ENCODE measurements at places on chromosomes 16 and 17. TPM values are rescaled to one million over a fixed set of nuclear protein-coding genes. Genes with fewer than 3 reads are reported as not detected.

SLC16A11 gene
- total RNA-seq, result 1.2 TPM

FXR2 gene
- 42.7 TPM for total RNA-seq

ZFP3 gene
- 4.9 TPM for total RNA-seq

TPSB2 gene
- total RNA-seq, result not detected

PPP1R1B gene
- total RNA-seq, result not detected

SNX20 gene
- total RNA-seq, result 26.2 TPM

HOXB2 gene
- total RNA-seq, result 30.0 TPM

HSD17B1 gene
- total RNA-seq, result 0.71 TPM

SLC16A5 gene
- 4.6 TPM for total RNA-seq

GRCh38 chr17:233473-233941 is 52.1 kb upstream of the DOC2B start:
- no peaks in the 10 kb centered on the region for H3K27me3 ChIP-seq
- DNase-seq, result no peak
- H3K4me3 ChIP-seq, result peak overlapping the region; percentile 45
- no peaks in the 10 kb centered on the region for H3K4me1 ChIP-seq

- H3K27ac ChIP-seq, result peak overlapping the region; percentile 74
- peak; percentile 48 for DNase-seq
- H3K4me3 ChIP-seq, result peak overlapping the region; percentile 62
- H3K36me3 ChIP-seq, result no peaks in the 10 kb centered on the region
These were observed 2.8 kb downstream of the MYCBPAP start for GRCh38 chr17:50511058-50511457.

DNA sequence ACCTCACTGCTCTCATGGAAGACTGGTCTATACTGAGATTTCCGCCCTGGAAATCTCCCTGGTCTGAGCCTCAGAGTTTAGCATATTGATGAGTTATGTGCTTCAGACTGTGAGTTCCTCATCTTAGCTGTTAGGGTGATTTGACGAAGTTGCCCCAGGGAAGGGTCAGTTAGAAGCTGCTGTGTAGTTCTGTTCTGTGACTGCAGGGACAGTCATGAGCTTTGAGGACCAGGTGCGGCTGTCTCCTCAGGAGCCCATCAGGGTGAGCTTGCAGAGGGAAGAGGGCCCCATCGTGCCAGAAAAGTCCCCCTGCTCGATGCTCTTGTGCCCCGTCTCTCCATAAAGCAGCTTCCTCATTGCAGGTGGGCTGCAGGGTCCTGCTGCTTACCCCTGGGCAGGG is 28.3 kb upstream of the IL17C start:
- peaks cover 21% of the 10 kb centered on the region for H3K36me3 ChIP-seq
- no peak overlapping the region for H3K4me3 ChIP-seq
- H3K27me3 ChIP-seq, result no peaks in the 10 kb centered on the region
- no peak for DNase-seq
- no peak overlapping the region for H3K27ac ChIP-seq
- H3K4me1 ChIP-seq, result peaks cover 5% of the 10 kb centered on the region

DNA sequence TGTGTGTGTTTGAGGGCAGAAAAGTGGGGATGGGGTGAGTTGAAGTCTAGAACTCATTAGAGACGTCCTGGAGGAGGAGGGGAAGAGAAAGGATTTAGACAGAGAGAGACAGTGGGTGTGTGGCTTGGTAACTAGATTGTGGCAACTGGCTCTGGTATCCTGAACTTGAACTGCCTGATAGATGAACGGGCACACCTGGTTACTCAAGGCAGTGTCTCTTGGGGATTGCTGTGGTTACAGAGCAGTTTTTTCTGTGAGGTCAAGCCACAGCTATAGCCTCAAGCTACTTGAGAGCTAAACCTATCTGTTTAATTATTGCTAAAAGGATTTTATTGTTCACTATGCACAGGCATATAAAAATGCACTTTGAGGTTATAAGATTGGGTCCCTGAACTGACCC is 29.8 kb upstream of the MYH2 start:
- H3K4me3 ChIP-seq, result no peak overlapping the region
- peaks cover 30% of the 10 kb centered on the region for H3K27me3 ChIP-seq
- DNase-seq, result no peak
- H3K4me1 ChIP-seq, result no peaks in the 10 kb centered on the region

GRCh38 chr16:11342021-11342855 is 3.0 kb upstream of the RMI2 start:
- no peaks in the 10 kb centered on the region for H3K27me3 ChIP-seq
- peaks cover 13% of the 10 kb centered on the region for H3K4me1 ChIP-seq
- H3K36me3 ChIP-seq, result no peaks in the 10 kb centered on the region
- peak overlapping the region; percentile 16 for H3K4me3 ChIP-seq
- DNase-seq, result no peak
- no peak overlapping the region for H3K27ac ChIP-seq

GRCh38 chr16:57723170-57723569 is 12.4 kb upstream of the KATNB1 start:
- H3K36me3 ChIP-seq, result no peaks in the 10 kb centered on the region
- H3K4me3 ChIP-seq, result no peak overlapping the region

GRCh38 chr17:19380481-19381301 is 2.4 kb downstream of the MAPK7 start:
- H3K27me3 ChIP-seq, result no peaks in the 10 kb centered on the region
- H3K36me3 ChIP-seq, result no peaks in the 10 kb centered on the region
- no peak overlapping the region for H3K27ac ChIP-seq

DNA sequence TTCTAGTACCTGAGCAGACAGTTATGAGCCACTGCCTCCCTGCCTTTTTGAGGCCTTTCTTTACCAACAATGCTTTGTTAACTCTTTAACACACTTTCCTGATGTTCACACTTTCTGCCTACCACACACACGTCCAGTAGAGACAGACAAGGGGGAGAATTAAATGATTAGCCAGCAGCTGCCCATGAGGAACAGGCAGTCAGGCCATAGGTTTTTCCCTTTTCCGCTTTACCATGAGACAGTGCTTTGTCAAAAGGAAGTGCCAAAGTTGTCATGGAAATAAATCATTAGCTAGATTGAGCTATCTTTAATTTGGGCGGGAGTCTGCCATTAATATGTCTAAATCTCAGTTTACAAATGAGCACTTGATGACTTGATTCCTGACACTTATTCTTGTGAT is 102.1 kb downstream of the PITPNC1 start:
- no peaks in the 10 kb centered on the region for H3K36me3 ChIP-seq
- peak overlapping the region; percentile 85 for H3K27ac ChIP-seq
- no peaks in the 10 kb centered on the region for H3K27me3 ChIP-seq
- H3K4me1 ChIP-seq, result peaks cover 47% of the 10 kb centered on the region
- no peak for DNase-seq
- peak overlapping the region; percentile 88 for H3K4me3 ChIP-seq

DNA sequence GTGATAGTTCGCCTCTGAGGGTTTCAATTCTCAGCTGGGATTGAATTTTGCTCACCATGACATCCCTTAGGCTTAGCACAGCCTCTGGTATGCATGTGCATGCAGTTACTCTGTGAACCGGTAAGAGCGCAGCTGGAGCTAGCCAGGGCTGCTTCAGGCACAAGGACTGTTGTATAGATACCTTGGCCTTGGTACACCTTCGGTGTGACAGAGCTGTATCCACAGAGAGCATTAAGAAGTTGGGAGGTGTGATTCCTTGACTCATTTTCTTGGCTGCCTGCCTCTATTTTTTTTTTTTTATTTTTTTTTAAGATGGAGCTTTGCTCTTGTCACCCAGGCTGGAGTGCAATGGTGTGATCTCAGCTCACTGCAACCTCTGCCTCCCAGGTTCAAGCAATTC is 2.2 kb upstream of the NUTF2 start:
- no peaks in the 10 kb centered on the region for H3K36me3 ChIP-seq
- DNase-seq, result no peak
- no peak overlapping the region for H3K27ac ChIP-seq
- no peaks in the 10 kb centered on the region for H3K27me3 ChIP-seq
- H3K4me1 ChIP-seq, result peaks cover 30% of the 10 kb centered on the region

DNA sequence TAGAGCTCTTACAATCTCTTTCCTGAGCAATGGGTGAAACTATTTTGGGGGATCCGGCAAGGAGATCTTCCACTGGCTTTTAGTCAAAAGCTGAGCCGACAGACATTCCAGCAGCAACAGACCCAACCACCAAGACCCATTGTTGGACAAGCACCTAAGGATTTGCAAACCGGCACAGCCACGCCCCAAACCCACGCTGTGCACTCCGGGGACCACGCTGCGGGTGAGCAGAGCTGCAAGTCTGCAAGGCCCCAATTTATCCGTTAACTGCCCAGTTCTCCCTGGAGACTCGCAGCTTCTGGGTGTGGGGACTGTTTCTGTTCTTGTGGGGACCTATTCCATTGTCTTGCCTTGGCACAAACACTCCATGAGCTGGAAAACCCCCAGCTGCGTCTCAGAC is 45.9 kb downstream of the C16orf95 start:
- H3K36me3 ChIP-seq, result no peaks in the 10 kb centered on the region
- H3K4me1 ChIP-seq, result peaks cover 9% of the 10 kb centered on the region
- no peak overlapping the region for H3K4me3 ChIP-seq
- DNase-seq, result no peak
- no peak overlapping the region for H3K27ac ChIP-seq

DNA sequence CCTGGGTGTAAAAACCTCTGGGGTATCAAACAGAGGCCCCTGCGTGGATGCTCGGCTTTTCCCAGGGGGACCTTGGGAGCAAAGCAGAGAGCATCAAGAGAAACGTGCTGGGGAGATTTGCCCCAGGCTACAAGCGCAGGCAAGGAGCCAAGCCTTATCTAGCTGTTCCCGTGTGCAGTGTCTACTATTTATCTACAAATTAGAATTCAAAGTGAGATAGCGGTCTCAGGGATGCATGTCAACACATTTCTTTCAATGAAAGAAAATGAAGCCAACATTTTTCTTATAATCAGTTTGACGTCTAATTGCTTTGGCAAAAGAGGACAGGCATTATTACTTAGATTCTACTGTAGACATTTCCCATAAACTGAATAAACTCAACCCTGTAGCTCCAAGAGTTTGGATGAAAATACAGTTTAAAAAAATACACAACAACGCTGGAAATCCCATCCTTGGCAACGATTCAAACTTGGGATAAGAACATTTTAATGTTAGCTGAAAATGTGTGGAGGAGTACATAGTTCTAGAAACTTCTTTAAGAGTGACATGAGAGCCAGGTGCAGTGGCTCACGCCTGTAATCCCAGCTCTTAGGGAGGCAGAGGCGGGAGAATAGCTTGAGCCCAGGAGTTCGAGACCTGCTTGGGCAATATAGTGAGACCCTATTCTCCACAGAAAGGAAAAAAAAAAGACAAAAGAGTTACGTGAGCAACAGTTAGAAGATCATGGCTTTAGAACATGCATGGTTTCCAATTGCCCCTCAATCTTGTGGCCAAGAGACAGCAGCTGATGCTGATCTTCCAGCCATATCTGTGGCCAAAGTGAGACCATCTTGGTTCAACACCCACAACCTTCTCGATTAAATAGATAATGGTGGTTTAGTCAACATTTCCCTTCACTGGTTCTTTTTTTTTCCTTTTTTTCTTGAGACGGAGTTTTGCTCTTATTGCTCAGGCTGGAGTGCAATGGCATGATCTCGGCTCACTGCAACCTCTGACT is 7.2 kb downstream of the SPNS3 start:
- no peaks in the 10 kb centered on the region for H3K36me3 ChIP-seq
- H3K4me1 ChIP-seq, result peaks cover 24% of the 10 kb centered on the region
- no peak overlapping the region for H3K27ac ChIP-seq
- H3K4me3 ChIP-seq, result no peak overlapping the region

DNA sequence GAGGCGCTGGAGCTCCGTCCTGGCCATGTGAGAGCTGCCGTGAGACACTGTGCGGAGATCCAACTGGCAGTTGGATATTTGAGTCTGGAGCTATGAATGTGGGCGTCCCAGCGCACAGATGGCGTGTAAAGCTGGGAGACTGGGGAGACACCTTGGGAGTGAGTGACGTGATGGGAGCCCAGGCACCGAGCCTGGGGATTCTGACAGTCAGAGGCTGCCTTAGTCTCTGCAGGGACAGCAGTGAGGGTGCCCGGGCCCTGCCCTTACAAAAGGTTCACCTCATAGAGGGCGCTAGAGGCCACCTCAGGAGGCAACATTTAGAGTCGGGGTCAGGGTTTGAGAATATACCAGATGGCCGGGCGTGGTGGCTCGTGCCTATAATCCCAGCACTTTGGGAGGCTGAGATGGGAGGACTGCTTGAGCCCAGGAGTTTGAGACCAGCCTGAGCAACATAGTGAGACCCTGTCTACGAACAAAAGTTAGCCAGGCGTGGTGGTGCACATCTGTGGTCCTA is 194.1 kb upstream of the GSE1 start:
- H3K27ac ChIP-seq, result no peak overlapping the region
- no peak overlapping the region for H3K4me3 ChIP-seq
- H3K36me3 ChIP-seq, result no peaks in the 10 kb centered on the region
- H3K27me3 ChIP-seq, result peaks cover 3% of the 10 kb centered on the region

- peak overlapping the region; percentile 81 for H3K27ac ChIP-seq
- H3K27me3 ChIP-seq, result peaks cover 28% of the 10 kb centered on the region
- peak; percentile 88 for DNase-seq
- H3K4me1 ChIP-seq, result peaks cover 51% of the 10 kb centered on the region
These were observed 3.7 kb downstream of the NOL3 start for GRCh38 chr16:67173808-67174705.

DNA sequence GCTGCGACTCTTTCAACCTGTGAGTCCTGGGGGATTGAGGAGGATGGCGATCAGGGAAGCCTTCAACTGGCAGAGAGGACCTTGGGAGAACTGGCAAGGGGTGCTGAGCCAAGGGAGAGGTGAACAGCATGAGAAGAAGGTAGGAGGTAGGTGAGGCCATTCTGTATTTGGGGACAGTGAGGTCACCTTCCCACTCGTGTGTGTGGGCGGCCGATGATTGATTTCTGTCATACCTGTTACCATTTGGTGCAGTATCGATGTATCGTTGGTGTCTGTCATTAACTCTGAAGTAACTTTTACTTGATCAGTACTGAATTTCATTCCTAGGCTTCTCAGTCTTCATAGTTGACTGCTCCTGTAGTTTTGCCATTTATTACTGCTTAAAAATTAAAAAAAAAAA is 3.8 kb downstream of the ARSG start:
- peak overlapping the region; percentile 29 for H3K27ac ChIP-seq
- peak overlapping the region; percentile 10 for H3K4me3 ChIP-seq
- peaks cover 2% of the 10 kb centered on the region for H3K27me3 ChIP-seq
- no peaks in the 10 kb centered on the region for H3K36me3 ChIP-seq
- DNase-seq, result no peak

GRCh38 chr17:76122431-76123190 is 18.4 kb downstream of the FOXJ1 start:
- H3K4me3 ChIP-seq, result peak overlapping the region; percentile 47
- DNase-seq, result no peak
- no peaks in the 10 kb centered on the region for H3K36me3 ChIP-seq
- peaks cover 6% of the 10 kb centered on the region for H3K4me1 ChIP-seq
- peak overlapping the region; percentile 65 for H3K27ac ChIP-seq
